Stimulated activated CD8-positive, alpha-beta memory T cell treated with anti-CD3 and anti-CD28 coated beads, Interleukin-15, amount 100 ng/mL, for 48 hours (primary cell): ENCODE measurements at places on chromosomes 5 and 9.

DNA sequence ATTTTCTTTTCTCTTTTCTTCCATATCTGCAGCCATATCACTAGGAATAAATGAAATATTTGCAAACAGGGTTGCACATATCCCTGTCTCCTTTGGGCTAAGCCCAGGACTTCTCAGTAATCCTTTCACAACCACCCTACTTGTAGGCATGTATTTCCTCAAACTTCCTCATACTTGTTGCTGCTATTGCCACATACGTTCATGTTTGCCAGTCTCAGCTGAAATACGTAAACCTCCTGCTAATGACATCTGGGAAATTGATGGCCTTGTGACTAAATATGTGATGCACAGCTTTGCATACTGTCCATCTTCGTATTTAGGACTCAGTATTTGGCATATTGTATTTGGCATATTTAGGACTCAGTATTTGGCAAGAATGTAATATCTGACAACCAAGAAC lies 224.6 kb downstream of the PLK2 start:
- no peak for DNase-seq

DNA sequence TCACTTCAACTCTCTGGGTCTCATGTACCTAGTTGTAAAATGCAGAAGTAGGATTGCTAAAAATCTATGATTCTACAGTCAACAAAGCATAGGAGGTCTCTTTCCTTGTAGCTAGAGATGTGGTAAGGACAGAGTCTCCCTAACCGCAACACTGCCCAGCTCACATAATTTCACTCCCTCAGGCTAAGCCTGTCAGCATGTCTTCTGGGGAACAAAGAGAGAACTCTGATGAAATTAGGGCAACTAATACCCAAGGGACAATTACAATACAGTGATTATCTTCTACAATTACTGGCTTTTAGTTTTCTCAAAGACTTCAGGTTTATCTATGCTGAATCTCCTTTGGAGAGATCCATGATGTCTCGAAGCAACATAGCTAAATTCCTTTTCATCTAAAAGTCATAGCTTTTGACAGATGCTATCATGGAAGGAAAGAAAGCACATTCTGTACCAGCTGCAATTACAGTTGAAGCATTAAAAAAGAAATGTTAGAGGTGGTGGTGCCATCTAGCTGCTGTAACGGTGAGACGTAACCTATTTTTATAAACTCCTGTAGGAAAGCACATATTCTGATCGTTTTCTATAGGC lies 141.1 kb upstream of the TARS1 start:
- no peak for DNase-seq

GRCh38 chr9:83623679-83624076 lies 735 bp downstream of the IDNK start:
- DNase-seq = no peak

DNA sequence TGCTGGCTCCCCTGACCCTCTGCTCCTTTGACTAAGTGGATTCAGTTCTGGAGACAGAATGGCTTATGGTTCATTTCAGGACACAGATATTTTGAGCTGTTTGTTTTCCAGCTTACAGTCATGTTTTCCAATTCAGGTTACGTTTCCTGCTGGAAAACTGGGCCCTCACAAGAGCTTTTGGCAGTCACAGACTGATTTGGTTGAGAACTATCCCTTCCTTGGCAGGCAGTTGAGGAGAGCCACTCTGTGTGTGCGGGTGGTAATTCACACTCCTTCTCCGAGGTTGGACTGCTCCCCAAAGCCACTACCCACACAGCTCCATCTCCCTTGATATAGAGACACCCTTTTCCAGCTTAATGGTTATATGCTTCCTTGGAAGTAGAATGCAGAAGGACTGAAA lies 534.5 kb downstream of the TMEM38B start:
- DNase-seq = no peak

- DNase-seq = peak; percentile 63
These were observed 915 bp downstream of the ZFAND5 start for GRCh38 chr9:72363908-72364678.

- no peak for DNase-seq
These were observed 41.3 kb upstream of the S1PR3 start for GRCh38 chr9:88949961-88950340.

GRCh38 chr9:4704129-4704528 lies 24.8 kb downstream of the CDC37L1 start:
- DNase-seq = no peak

GRCh38 chr5:37892586-37892985 lies 52.7 kb upstream of the GDNF start:
- no peak for DNase-seq

GRCh38 chr9:95864852-95865580 lies 10.5 kb upstream of the ERCC6L2 start:
- no peak for DNase-seq

DNA sequence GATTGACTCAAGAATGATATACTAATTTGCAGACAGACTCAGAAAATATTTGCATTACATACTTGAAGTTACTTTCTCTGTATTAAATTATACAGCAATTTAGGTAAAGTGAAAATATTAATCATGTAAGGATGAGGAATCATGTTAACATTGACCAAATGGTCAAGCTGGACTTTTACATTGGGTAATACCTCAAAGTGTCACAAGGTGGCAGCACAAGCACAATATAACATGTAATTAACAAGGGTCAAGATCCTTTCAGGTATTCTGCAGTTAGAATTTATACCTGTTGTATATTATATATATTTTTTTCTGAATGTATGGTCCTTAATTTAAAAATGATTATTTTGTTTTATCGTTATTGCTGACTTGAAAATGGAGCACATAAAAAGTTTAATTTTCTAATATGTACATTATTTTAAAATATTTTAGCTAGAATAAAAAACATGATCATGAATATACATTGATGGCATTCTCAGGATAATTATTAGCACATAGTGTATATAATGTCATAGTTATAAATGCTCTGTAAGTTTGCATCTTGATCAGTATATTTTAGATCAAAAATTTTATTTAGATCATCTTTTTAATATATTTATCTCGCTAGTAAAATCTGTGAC lies 8.6 kb downstream of the HAPLN1 start:
- DNase-seq = no peak

DNA sequence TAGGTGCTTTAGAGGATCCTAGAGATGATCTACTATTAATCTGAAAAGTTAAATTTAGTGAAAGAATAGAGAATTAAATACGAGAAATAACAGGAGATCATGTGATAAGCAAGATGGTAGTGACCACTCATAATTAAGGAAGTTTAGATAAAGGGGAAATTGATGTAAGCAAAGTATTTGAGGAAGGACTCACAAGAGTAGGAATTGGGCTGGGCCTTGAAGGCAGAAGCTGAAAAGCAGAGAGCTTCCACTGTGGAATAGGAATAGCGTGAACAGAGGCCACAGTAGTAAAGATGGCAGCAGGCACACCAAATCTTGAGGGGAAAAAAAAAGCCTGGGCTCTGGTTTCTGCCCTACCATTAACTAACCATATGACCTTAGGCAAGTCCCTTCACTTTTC lies 38.0 kb downstream of the KIF24 start:
- no peak for DNase-seq

DNA sequence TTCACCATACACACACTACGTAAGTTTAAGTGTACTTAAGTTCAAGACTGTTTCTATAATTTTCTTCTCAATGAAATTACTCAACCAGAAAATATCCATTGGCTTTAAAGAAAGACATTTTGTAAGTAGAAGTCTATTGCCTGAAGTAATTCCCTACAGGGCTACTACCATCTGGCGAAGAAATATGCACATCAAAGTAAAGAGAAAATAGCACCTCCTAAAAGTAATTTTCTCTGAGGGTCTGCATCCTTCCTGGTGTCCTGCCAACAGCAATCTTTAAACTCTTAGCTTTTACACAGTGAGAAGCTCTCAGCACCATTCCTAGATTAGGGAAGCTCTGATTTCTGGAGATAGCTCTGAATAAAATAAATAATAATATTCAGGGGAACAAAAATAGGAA lies 498.5 kb upstream of the TYRP1 start:
- no peak for DNase-seq

GRCh38 chr5:76292620-76293322 lies 110.3 kb upstream of the IQGAP2 start:
- DNase-seq = no peak

GRCh38 chr5:172607213-172607793 lies 33.8 kb upstream of the NEURL1B start:
- DNase-seq = no peak

GRCh38 chr5:103259705-103260355 lies 1.3 kb downstream of the MACIR start:
- no peak for DNase-seq

- no peak for DNase-seq
These were observed 123.1 kb upstream of the C6 start for GRCh38 chr5:41336471-41336870.

- DNase-seq = no peak
These were observed 281.8 kb downstream of the AOPEP start for GRCh38 chr9:95008151-95008771.

- no peak for DNase-seq
These were observed 254 bp downstream of the STRBP start for GRCh38 chr9:123268199-123268464.

DNA sequence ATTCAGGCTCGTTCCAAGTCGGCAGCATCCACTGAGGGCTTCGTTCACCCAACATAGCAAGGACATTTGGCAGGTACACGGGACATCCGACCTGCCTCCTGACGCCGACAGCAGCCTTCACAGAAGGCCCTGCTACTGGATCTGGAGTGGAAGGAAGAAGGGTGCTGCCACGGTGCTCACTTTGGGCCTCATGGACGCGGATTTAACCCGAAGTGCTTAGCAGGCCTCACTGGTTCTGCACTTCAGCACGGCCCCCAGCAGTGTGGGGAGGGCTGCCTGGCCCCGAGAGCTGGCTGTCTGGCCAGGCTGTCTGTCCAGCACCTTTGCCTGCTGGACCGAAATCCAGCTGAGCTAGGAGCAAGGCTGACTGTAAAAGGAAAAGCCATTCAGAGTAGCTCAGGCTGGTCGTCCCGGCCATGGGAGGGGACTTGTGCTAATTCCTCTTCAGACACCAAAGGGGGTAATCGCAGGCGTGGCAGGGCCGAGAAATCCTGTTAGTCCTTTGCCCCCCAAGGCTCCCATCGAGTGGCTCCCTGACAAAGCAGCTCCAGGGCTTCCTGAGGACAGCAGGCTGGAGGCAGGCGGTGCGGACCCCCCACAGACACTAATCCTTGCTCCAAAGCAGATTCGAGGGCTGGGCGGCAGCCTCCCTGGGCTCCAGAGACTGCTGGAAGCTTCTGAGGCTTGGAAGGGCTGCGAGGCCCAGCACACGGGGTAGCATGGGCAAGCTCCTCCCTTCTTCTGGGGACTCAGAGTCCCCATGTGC lies 11.1 kb upstream of the RXRA start:
- no peak for DNase-seq

- no peak for DNase-seq
These were observed 7.4 kb downstream of the NKX2-5 start for GRCh38 chr5:173227636-173228035.

DNA sequence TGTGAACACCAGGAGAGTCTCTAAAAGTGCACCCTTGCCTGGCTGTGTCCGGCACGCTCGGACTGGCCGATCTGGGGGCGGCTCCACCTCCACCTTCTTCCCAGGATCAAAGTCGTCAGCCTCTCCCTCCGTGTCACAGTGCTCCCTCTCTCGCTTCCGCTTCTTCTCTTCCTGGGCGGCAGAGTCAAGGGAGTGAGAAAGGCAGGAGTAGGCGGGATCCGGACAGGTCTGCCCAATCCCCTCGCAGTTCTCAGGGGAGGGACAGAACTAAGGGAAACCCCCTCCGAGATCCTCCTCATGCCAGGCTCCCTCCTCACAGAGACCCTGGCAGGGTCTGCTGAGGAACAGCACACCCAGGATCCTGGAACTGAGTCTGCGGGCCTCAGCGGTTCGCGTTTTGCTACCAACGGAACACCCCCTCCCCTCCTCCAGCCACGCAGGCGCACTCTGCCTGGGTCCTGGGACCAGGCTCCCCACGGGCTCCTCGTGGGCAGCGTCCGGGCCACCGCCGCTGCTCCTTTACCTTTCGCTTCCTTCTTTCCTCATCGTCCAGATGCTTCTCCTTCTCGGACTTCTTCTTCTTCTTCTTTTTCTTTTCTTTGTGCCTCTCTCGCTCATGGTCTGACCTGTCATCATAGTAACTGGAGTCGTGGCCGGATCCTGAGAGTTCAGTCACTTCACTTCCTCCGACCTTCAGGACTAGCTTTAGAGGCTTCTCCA lies 1.3 kb downstream of the BRD9 start:
- no peak for DNase-seq

DNA sequence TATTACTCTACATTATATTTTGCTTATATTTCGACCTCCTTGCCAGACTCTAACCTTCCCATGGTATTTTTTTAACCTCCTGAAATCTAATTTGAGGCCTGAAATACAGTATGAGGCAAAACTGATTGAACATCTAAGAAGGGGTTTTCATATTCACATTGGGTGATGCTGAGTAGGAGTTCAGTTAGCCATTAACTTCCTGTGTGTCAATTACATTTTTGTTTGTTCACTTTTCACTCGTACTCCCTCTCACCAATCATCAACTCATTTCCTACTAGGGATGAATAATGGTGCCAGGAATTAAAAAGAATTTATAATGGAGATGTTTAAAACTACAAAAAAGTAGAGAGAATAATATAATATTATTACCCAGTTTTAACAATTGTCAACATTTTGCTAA lies 27.6 kb upstream of the GLRA1 start:
- no peak for DNase-seq

- DNase-seq = no peak
These were observed 433.7 kb downstream of the ENC1 start for GRCh38 chr5:74206579-74207550.

- DNase-seq = no peak
These were observed 57.6 kb upstream of the GRHPR start for GRCh38 chr9:37364751-37365360.

DNA sequence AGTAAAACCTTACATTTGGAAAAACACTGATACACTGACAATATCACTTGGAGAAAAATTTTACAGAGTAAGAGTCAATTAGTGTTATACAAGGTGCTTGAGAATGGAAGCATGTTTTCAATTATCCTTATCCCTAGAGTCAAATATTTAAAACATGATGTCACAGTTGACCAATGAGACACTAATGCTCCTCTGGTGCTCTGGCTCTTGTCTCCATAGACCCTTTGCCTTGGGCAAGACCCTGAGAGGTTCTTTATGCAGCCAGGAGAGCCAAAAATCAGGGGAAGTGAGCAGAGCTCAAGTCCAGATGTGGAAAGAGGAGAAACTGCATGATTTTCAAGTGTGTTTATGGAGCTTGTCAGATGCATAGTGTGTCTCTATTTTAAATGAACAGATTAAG lies 153.9 kb downstream of the MARCHF11 start:
- no peak for DNase-seq

DNA sequence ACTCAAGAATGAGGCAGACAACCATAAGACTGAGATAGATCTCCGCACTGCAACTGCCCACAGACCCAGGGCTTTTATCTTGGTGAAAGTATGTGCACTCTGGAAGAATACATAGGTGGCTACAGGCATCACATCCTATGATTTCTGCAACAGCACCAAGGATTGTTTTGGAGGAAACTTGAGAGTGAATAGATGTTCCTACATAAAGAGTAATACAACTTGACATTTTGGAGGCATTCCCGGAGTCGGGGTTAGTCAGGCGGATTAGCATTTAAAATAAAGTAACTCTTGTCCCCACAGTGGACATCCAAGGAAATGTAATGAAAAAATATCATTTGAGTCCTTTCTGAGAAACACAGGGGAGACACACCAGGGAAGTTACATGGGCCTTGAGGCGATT lies 26.7 kb downstream of the TMEM174 start:
- no peak for DNase-seq
